ENCODE measurements at places on chromosomes 3 and 15. TPM values are rescaled to one million over a fixed set of nuclear protein-coding genes. Genes with fewer than 3 reads are reported as not detected.

Gene GRAMD2A
- polyA plus RNA-seq, result 4.6 TPM

Gene SQOR
- polyA plus RNA-seq, result 30.1 TPM

Gene AADACL2
- polyA plus RNA-seq, result not detected

Gene HRH1
- polyA plus RNA-seq, result 3.3 TPM
